ENCODE measurements at places on chromosomes 2 and 18.

DNA sequence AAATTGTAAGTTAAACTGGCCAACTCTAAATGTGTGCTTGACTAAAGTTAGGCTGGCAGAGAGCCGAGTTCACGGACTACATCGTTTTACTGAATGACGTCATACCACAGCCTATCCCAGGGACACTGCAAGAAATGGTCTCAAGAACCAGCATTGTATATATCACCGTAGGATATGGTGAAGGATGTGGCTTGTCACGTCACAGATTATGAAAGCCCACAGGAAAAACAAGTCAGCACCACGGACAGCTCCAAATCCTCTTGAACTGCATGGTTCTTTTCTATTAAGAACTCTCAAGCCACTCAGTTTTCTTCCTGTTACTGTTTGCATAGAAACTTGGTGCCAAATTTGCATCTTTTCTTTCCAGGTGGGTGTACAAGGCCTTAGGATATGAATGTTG lies 85.1 kb upstream of the ACAA2 start:
- peak; percentile 22 for DNase-seq

- DNase-seq = no peak
Measured at GRCh38 chr2:1192121-1192520, 221.1 kb upstream of the TPO start.

GRCh38 chr18:77118256-77119090 lies 14.1 kb downstream of the MBP start:
- no peak for DNase-seq

GRCh38 chr2:13666582-13667414 lies 950.1 kb downstream of the TRIB2 start:
- no peak for DNase-seq

DNA sequence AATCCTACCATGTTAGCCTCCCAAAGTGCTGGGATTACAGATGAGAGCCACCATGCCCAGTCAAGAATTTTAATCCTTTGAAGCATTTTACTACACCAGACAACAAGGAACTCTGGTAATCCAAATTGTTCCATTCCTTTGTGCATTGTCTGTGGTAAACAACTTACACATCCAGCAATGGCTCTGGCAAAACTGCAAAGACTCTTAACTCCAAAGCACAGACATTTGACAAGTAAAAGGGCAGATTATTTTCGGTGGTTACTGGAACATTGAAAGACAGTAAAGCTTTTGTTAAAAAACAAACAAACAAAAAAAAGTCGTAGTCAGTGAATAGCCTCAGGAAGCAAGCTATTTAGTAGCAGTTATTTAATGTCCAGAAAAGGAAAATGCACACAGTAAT lies 33.2 kb upstream of the RMND5A start:
- DNase-seq = no peak

GRCh38 chr18:30072609-30073385 lies 969.7 kb downstream of the DSC3 start:
- DNase-seq = no peak

DNA sequence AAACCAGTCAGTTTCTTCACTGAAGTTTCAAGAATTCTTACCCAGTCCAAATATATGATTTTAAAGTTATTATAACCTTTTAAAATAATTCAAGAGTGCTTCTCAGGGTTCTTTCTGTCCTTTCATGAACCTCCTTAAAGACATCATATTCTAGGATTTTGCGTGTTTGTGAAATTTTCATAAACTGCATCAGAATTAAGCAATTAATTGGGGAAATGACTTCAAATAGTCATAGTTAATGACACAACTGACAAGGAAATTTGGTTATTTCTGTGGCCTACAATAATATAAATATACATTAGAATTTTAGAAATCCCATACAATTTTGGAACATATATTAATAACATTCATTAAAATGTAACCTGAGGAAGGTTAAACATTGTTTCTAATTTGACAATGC lies 10.5 kb downstream of the CYP27A1 start:
- no peak for DNase-seq

DNA sequence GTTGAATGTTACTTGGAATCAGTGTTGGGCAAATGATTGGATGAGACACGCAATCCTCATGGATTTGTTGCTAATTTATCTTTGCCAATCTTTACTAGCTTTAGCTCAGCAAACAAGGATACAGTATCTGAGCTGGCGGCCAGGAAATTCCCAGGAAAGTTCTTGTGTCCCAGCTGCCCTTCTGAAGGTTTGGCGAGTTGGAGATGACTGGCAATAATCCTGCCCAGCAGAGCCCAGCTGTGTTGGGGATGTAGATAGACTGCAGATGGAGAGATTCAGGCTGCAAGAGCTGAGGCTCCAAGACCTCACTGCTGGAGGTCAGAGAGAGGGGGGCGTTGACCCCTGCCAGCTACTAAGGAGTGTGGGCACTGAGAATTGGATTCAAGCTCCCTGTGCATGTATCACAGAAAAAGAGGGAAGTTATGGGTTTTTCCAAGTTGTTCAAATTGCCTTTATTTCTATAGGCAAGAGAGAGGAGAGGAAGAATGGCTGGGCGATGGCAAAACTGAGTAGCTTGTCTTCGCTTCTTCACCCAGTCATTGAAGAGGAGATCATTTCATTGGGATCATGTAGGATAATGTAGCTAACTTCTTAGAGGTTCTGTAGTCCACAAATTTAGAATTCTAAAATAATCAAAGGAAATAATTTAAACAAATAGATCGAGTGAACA lies 506.8 kb upstream of the LRATD1 start:
- no peak for DNase-seq

DNA sequence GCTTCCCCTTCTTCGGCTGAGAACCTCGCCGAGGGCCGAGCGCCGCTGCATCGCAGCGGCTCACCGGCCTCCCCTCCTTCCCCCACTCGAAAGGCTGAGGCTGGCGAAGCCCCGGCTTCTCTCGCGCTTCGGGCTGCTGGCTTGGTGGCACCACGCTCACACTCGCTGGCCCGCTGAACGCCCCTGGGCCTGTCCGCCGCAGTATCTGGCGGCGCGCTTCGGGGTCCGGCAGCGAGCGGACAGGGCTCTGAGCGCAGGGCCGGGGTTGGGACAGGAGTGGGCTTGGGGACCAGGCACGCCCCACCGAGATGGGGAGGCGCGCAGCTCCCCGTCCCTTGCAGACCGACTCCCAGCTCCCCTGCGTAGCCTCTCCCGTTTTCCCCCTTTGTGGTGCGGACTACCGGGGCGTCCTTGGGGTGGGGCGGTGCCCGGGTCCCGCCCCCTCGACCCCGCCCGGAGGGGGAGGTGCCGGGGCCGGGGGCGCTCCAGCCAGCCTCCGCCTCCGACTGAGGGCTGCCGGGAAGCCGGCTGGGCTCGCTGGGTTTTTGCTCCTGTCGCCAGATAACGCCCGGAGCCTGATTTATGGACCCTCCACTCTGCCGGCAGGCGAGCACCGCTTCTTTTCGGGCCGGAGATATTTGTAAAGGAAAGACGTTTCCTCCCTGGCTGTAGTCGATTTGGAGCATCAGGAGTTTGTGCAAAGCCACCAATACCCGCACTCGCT lies 3.8 kb downstream of the GBX2 start:
- no peak for DNase-seq

- no peak for DNase-seq
Measured at GRCh38 chr2:211373203-211373602, 816.8 kb downstream of the CPS1 start.

- no peak for DNase-seq
Measured at GRCh38 chr2:88693911-88694414, 2.5 kb downstream of the RPIA start.

DNA sequence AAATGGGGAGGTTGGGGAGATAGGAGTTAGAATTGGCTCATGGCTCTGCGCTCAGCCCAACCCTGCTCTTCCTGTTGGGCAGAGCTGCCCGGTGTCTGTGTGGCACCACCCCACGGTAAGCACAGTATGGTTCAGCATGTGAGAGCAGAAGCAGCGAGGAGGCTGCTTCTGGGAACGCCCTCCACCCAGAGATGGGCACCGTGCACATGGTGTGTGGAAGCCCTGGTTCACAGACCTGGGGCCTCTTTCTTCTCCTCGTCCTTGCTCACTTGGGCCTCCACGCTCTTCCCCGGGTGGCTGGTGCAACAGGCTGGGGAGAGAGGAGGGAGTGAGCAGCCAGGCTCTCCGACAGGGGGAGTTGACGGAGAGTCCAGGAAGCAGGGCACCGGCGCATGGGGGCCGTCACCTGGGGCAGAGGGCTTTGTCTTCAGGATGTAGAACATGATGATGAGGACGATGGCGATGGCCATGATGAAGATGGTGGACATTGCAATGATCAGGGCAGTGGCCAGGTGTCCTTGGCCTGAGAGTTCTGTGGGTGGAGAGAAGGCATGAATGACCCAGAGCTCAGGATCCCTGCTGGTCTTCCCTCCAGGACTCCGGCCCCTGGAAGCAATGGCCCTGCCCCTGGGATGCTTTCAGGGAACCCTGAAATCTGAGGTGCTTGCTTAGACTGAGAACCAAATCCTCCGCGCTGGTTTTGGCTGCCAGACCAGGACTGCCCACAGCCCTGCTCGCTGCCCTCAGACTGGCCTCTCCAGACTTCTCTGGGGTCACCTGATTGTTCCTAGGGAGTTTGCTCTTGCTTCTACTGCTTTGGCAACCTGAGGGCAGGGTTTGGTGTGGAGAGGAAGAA lies 78.3 kb downstream of the EDAR start:
- no peak for DNase-seq

GRCh38 chr18:58216071-58216481 lies 172.1 kb downstream of the NEDD4L start:
- no peak for DNase-seq

GRCh38 chr2:30250421-30250820 lies 19.1 kb downstream of the LBH start:
- no peak for DNase-seq

DNA sequence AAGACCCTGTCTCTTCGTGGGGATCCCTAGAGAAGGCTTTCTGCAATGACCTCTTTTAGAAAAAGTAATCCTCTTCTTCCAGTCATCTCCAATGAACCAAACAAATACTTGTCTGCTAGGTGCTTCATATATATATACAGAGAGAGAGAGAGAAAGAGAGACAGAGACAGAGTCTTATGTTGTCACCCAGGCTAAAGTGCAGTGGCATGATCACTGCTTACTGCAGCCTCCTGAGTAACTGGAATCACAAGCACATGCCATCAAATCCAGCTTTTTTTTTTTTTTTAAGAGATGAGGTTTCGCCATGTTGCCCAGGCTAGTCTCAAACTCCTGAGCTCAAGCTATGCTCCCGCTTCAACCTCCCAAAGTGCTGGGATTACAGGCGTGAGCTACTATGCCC lies 18.6 kb upstream of the PKDCC start:
- no peak for DNase-seq

DNA sequence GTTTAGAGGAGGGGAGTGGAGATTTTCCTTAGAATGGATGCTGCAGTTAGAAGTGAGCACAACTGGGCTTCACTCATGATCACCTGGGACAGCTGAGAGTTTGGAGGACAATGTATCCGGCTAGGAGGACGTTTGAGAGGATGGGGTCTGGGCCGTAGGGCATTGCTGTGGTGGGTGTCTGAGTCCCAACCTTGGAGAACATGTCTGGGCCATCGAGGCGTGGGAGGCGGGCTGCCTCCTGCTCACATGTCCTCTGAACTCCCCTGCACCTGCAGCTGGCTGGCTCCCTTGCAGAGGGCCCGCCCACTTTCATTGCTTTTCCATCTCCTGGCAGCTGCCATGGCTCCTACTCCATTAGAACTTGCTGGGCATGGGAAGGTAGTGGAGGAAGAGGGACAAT lies 203.0 kb upstream of the PXDN start:
- no peak for DNase-seq

DNA sequence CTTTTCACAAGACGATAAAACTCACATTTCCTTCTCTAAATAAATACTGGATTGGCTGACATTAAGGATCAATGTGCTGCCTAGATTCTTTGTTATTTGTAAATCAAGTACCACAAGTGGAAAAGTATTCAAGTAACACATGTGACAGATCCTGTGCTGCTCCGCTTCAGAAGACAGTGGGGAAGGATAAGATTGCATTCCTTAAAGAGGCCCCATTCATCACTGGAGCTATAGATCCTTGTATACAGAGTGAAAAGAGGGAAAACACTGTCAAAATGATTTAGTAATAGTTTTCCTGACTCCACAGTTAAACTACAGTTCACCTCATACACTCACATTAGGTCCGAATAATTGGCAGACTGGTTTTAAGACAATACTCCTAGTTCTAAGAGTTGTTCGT lies 108.0 kb upstream of the CSRNP3 start:
- no peak for DNase-seq

DNA sequence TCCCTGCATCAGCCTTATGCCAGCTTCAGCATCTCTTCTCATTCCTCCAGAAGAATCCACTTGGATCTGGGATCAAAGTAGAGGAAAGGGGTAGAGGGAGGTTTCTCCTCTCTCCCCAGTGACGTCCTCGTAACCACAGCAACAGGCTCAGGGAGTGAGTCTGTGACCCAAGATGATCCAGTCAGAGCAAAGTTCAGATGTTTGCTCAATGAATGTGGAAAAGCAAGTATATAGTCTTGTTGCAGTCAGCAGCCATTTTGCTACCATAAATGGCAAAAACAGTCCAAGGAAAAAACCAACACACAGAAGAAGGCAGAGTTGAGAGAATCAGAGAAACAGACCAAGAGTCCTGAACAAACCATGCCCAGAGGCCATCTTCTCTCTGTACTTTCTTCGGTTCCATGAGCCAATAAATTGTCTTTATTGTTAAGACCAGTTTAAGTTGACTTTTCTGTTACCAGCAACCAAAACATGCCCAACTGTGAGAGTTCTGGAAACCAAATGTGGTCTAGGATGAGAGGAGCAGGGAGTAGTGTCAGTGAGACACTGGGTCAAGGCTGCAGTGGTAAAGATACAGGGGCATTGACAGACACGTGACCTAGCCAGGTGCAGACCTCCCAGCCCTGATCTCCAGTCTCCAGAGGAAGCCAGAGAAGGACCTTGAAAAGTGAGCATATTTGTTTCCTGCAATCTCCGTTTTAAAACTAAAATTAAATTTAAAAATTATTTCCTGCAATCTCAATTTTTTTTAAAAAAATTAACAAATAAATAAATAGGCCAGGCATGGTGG lies 3.2 kb upstream of the CXCR1 start:
- DNase-seq = no peak

DNA sequence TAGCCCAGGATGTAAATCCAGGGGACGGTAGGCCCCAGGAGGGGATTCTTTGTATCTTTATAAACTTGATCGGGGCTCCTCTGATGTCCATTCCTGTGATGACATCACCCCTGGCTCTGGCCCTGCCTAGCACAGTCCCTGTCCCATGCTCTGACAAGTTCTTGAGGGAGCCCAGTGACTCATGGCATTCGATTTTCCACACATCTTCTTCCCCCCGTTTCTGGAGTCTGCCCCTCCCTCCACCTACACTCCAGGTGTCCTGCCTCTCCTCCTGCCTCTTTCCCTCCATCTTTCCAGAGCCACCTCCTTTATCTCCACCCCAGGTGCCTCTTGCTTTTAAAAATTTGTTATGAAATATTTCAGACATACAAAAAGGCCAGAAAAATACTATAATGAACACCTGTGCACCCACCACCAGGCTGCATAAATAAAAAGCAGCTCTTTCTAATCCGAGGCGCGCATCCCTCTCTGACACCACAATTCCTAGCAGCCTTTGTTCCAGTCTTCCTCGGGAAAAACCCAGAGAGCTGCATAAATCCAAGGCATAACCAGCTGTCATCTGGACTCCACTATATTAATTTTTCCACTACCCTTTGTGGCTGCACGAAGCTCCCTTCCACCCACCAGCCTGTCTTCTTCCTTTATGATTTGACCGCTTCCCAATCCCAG lies 207.7 kb downstream of the ZBTB7C start:
- no peak for DNase-seq

- DNase-seq = no peak
Measured at GRCh38 chr2:176758426-176758825, 454.2 kb upstream of the HNRNPA3 start.

- no peak for DNase-seq
Measured at GRCh38 chr2:133249362-133249761, 318.9 kb downstream of the NCKAP5 start.
